ENCODE measurements at places on chromosomes 12 and 14. TPM values are rescaled to one million over a fixed set of nuclear protein-coding genes. Genes with fewer than 3 reads are reported as not detected.

CLEC7A gene
- not detected for total RNA-seq

NTF3 gene
- total RNA-seq = 11.0 TPM

PLEK2 gene
- total RNA-seq = not detected

NYNRIN gene
- total RNA-seq = 15.5 TPM

IGFBP6 gene
- total RNA-seq = 2.6 TPM

ZNF605 gene
- 28.8 TPM for total RNA-seq

ATG14 gene
- 28.8 TPM for total RNA-seq

POU6F1 gene
- 1.6 TPM for total RNA-seq

NAV3 gene
- total RNA-seq = 6.1 TPM

ASB2 gene
- not detected for total RNA-seq

FOXN4 gene
- not detected for total RNA-seq

TAS2R42 gene
- not detected for total RNA-seq

DEGS2 gene
- not detected for total RNA-seq

GRIP1 gene
- 25.0 TPM for total RNA-seq

HCAR2 gene
- total RNA-seq = not detected

OR10AD1 gene
- total RNA-seq = not detected

METTL3 gene
- total RNA-seq = 99.5 TPM

KRT5 gene
- total RNA-seq = not detected

ASIC1 gene
- 5.6 TPM for total RNA-seq

NDRG2 gene
- total RNA-seq = 1.3 TPM

GLI1 gene
- 0.12 TPM for total RNA-seq

SMAGP gene
- total RNA-seq = 19.0 TPM

POTEM gene
- not detected for total RNA-seq

NID2 gene
- total RNA-seq = 22.0 TPM

RASSF9 gene
- total RNA-seq = 0.06 TPM

ANKRD33 gene
- total RNA-seq = 0.39 TPM

SYT1 gene
- 36.9 TPM for total RNA-seq

ATP23 gene
- total RNA-seq = 11.4 TPM

LPCAT3 gene
- 32.6 TPM for total RNA-seq

DLGAP5 gene
- total RNA-seq = 313 TPM

TBX3 gene
- total RNA-seq = not detected

TPH2 gene
- not detected for total RNA-seq

LRP1-AS gene
- total RNA-seq = not detected

GPR68 gene
- 0.84 TPM for total RNA-seq

KRT86 gene
- total RNA-seq = not detected

PLEKHG7 gene
- total RNA-seq = not detected

TEX22 gene
- not detected for total RNA-seq

KRT3 gene
- total RNA-seq = not detected

STAC3 gene
- total RNA-seq = 5.1 TPM

TMEM119 gene
- total RNA-seq = 0.97 TPM

KERA gene
- total RNA-seq = not detected

GPR162 gene
- 10.0 TPM for total RNA-seq

REP15 gene
- total RNA-seq = 0.34 TPM

TAS2R46 gene
- total RNA-seq = 1.9 TPM

CARMIL3 gene
- total RNA-seq = 1.4 TPM

SLC5A8 gene
- total RNA-seq = not detected

ACAD10 gene
- 13.8 TPM for total RNA-seq

TAS2R9 gene
- total RNA-seq = not detected

COL2A1 gene
- 69.1 TPM for total RNA-seq

KRT75 gene
- total RNA-seq = not detected

SCN8A gene
- 14.2 TPM for total RNA-seq

ZNF891 gene
- total RNA-seq = 7.2 TPM

AICDA gene
- total RNA-seq = not detected

LTB4R gene
- 1.9 TPM for total RNA-seq

B3GNT4 gene
- total RNA-seq = 0.30 TPM

Data from neural progenitor cell (in vitro differentiated cells).